ENCODE measurements at places on chromosomes 2 and 18.

GRCh38 chr2:159793326-159793725 lies 4.7 kb downstream of the CD302 start:
- no peak for DNase-seq

GRCh38 chr2:27582129-27582694 lies 630 bp upstream of the ZNF512 start:
- no peak for DNase-seq

DNA sequence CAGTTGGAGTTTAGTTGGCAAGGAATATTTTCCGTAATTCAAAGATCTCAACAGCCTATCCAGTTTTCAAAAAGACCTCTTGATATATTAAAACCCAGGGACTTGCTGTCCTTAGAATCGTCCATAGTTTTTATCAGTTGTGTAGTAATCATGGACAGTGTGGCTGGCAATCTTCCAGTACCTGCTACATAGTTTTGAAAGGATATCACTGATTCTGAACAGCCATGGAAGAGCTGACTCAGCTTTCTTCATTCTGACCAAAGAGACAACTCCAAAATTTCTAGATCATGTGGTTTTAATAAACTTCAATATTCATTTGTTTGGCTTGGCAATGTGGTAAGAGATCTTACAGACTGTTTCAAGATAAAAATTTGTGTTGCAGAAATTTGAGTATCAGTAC lies 616.7 kb downstream of the TDRD15 start:
- DNase-seq = no peak

DNA sequence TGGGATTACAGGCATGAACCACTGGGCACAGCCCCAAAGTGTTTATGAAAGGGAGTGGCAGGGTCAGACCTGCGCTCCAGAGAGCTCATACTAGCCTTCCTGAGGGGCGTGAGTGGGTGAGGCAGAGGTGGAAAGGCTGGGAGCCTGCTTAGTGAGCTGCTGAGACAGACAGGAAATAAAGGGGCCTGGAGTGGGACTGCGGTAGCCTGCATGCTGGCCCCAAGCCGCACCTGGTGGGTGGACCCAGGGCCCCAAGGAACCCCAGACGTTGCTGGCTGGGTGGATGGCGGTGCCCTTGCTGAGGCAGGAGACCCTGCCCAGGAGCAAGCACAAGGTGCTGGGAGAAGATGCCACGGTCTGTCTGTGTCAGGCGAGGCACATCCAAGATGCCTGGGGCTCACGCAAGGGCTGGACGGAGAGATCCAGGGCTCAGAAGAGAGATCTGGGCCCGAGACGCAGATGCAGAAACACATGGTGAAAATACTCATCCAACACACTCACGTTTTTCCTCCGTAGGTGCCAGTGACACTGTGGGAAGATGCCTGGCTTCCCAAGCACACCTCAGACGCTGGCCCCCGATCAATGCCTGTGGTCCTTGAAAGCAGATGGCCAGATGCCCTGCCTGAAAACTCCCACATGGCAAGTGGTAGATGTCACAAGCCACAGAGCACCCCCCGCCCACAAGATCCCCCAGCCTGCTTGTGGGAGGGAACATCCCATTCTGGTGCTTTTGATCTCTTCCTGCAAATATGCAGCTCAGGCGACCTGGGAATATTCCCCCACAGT lies 151.1 kb downstream of the GLI2 start:
- DNase-seq = no peak

DNA sequence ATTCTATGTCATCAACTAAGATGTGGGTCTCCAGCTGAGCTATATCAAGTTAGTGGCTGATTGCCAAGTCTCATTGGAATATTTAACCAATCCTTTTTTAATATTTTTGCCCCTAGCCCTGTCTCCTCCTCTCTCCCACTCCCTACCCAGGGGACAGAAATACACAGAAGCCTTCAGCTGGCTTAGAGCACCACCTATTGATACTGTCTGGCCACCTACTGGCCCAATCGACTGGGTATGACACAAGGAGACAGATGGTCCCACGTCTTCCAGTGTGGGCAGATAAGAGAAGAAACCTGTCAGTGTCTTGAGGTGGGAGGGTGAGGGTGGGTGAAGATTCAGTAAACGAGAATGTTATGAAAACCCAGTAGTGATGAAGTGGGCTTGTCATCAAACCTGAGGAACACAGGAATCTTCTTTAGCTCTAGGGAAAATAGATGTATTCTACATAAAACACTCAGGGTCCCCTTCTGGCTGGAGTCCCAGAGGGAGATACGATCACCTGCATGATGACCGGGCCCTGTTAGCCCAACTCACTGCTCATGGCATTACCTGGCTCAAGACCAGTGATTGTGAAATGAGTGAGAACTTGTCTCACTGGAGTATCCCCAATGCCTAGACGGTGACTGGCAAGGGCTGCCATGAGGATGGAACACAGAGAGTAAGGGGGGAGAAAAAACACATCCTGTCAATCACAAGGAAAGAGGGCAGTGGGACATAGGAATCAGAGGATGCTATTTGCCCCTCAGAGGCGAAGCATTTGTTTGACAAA lies 26.7 kb downstream of the POLR1A start:
- no peak for DNase-seq

DNA sequence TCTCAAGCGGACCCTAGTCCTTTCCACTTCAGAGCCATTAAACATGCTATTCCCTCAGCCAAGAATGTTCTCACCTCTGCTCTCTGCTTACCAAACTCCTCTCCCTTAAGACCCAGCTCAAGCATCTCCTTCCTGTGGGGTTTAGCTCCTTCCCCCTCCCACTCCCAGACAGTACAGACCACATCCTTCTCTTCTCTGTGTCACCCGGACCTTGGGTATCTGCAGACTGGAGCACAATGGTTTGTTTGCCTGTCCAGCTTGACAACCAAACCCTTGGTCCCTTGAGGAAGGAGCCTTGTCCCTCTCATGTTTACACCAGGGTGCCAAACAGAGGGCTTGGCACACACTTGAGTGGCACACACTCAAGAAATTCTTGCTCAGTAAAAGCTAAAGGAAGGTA lies 4.1 kb upstream of the CD8A start:
- DNase-seq = no peak

- no peak for DNase-seq
Measured at GRCh38 chr2:179129574-179130238, 79.8 kb upstream of the CCDC141 start.

GRCh38 chr18:13566941-13567746 lies 159.2 kb downstream of the FAM210A start:
- no peak for DNase-seq

- DNase-seq = no peak
Measured at GRCh38 chr2:25294573-25295462, 46.9 kb downstream of the DNMT3A start.

DNA sequence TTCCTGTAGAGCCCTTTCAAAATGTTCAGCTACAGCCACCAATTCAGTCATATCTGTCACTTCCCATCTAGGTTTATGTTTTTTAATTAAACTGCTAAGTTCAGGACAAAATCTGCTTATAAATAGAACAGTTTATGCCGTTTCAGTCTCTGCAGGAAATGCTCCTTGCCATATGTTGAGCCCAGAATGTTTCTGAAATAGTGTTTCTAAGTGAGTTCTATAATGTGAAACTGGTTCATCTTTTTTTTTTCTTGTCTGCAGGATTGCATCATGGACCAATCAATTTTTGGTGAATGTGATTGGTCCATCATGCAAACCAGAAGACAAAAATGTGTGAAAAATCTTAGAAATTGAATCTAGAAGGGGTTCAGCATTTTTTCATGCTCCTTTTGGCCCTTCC lies 30.2 kb upstream of the RHOB start:
- DNase-seq = no peak

- no peak for DNase-seq
Measured at GRCh38 chr2:151845481-151845880, 17.3 kb upstream of the ARL5A start.

GRCh38 chr2:26324903-26325302 lies 21.0 kb upstream of the SELENOI start:
- no peak for DNase-seq

GRCh38 chr2:226338825-226339224 lies 460.8 kb downstream of the IRS1 start:
- no peak for DNase-seq

DNA sequence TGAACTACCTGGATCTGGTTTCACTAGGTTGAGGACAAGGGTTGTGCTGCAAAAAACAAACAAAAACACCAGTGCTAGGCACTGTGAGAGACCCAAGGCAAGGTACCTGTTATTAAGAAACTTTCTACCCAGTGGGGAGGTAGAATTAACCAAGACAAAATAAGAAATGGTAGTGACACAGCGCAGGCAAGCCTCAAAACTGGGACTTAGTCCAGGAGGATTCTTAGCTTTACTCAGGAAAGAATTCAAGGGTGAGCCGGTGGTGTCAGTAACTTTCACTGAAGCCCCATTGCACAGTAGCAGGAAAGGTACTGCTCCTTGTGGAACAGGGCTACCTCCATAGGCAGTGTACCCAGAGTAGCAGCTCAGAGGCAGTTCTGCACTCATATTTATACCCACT lies 131.6 kb downstream of the SCG2 start:
- no peak for DNase-seq

- no peak for DNase-seq
Measured at GRCh38 chr2:234046521-234046920, 4.0 kb upstream of the SPP2 start.

GRCh38 chr18:32802591-32803451 lies 30.0 kb upstream of the KLHL14 start:
- DNase-seq = no peak

DNA sequence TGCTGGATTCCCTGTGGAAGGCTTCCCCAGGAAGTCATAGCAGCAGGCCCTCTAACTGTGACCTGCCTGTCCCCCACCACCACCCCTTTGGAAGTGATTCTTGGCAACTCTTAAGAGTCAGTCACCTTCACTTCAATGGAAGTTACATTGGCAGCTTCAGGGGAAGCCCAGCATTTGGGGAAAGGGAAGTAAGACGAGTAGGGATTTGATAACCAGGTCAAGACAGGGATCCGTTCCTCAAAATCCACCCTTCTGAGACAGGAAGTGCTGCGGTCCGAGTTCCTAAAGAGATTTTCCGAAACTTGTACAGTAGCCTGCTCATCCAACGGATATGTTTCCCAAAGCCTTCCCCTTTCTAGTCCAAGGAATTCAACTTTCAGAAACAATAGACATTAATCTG lies 54.2 kb downstream of the MRPL35 start:
- DNase-seq = no peak

GRCh38 chr2:71528749-71529148 lies 75.4 kb downstream of the DYSF start:
- no peak for DNase-seq

- no peak for DNase-seq
Measured at GRCh38 chr2:144374163-144374661, 145.7 kb downstream of the ZEB2 start.

- no peak for DNase-seq
Measured at GRCh38 chr18:47150824-47151366, 595 bp upstream of the HDHD2 start.

GRCh38 chr2:20419007-20419576 lies 27.8 kb upstream of the RHOB start:
- no peak for DNase-seq

GRCh38 chr2:211755187-211755586 lies 783.4 kb downstream of the ERBB4 start:
- DNase-seq = no peak

DNA sequence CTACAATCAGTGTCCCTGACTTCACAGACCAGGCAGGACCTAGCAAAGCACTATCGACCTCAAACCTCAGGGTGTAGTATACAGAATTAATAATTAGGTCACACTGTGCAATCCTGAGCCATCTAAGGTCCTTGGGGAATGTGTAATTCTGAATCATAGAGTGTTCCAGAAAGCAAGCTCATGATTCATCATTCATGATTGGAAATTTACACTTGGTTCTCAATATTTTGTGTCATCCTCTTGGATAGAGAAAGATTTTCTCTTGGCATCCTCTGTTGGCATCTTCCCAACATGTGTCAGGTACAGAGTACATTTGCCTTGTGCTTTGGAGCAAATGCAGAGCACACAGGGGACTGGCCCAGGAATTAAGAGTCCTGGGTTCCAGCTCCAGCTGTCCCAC lies 245.0 kb upstream of the NT5C1B start:
- DNase-seq = no peak

GRCh38 chr18:60754413-60755009 lies 381.9 kb upstream of the MC4R start:
- DNase-seq = no peak

DNA sequence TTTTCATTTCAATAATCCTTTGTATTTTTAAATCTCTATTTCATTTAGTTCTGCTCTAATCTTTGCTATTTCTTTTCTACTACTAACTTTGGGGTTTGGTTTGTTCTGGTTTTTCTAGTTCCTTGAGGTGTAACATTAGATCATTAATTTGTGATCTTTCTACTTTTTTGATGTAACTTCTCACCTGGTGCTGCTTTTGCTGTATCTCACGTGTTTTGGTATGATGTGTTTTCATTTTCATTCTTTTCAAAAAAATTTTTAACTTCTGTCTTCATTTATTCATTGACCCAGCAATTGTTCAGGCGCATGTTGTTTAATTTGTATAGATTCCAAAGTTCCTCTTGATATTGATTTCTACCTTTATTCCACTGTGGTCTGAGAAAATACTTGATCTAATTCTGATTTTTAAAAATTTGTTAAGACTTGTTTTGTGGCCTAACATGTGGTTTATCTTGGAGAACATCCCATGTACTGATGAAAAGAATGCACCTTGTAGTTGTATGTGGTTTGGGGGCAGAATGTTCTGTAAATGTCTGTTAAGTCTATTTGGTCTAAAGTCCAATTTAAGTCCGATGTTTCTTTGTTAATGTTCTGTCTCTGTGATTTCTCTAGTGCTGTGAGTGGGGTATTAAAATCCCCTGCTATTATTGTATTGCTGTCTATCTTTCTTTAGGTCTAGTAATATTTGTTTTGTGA lies 17.3 kb upstream of the MALT1 start:
- no peak for DNase-seq

DNA sequence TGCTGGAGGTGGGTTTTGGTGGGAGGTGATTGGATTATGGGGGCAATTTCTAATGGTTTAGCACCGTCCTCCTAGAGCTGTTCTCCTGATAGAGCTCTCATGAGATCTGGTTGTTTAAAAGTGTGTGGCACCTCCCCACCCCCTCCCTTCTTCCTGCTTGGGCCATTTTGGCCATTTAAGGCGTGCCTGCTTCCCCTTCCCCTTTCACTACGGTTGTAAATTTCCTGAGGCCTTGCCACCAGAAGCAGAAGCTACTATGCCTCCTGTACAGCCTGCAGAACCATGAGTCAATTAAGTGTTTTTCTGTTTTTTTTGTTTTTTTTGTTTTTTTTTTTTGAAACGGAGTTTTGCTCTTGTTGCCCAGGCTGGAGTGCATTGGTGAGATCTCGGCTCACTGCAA lies 335.7 kb upstream of the HS6ST1 start:
- DNase-seq = no peak

DNA sequence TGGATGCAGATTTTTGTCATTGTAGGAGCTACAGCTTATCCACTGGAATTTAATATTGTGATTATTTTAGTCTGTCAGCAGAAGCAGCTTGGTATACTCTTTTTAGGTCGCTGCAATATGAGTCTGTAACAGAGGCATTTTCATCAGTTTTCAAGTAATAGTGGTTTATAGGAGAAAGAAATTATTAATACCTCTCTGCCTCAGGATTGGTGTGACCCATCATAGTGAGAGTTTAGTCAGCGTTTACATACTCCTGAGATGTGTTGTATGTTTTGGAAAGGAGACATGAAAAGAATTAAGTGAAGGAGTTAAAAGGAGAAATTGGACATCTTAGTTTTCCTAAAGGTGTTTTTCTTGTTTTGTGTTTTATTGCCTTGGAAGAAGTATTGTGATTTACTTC lies 189.8 kb downstream of the GULP1 start:
- DNase-seq = no peak

GRCh38 chr2:34784701-34785100 lies 1185.6 kb upstream of the FAM98A start:
- no peak for DNase-seq

All from NCI-H187 treated with DMSO at 0.1 percent for 48 hours (cell line).